ENCODE measurements at places on chromosomes 1 and 21.

- no peak for DNase-seq
Observed at GRCh38 chr1:224923726-224924125, 5.7 kb upstream of the DNAH14 start.

DNA sequence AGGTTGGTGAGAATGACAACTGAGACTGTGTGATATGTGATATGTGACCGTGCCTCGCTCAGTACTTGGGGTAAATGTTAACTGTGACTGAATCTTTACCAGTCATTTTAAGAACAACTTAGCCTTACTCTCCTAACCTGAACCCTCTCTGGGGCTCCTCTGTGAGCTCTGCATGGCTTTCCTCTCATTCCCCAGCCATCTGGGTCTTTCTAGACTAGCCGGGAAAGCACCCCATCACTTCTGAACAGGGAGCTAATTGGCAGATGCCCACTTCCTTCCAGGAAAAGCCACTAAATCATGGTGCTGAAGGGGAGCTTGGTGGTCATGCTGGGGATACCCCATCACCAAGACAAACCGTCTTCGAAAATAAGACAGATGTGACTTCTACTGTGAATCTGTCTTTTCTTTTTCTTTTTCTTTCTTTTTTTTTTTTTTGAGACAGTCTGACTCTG is 16.5 kb upstream of the FOXO6 start:
- no peak for DNase-seq

DNA sequence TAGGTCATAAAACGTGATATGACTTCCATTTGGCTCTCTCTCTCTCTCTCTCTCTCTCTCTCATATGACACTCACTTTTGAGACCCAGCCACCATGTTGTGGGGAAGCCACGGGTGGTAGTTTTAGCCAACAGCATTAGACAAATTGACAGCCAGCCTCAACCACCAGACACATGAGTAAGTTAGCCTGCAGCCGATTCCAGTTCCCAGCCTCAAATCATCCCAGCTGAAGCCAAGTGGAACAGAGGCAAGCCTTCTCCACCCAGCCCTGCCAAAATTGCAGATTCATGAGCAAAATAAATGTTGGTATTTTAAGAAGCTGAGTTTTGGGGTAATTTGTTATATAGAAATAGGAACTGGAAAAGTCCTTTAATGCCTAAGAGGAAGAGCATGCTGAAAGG is 98.0 kb upstream of the DNAH14 start:
- DNase-seq = no peak

DNA sequence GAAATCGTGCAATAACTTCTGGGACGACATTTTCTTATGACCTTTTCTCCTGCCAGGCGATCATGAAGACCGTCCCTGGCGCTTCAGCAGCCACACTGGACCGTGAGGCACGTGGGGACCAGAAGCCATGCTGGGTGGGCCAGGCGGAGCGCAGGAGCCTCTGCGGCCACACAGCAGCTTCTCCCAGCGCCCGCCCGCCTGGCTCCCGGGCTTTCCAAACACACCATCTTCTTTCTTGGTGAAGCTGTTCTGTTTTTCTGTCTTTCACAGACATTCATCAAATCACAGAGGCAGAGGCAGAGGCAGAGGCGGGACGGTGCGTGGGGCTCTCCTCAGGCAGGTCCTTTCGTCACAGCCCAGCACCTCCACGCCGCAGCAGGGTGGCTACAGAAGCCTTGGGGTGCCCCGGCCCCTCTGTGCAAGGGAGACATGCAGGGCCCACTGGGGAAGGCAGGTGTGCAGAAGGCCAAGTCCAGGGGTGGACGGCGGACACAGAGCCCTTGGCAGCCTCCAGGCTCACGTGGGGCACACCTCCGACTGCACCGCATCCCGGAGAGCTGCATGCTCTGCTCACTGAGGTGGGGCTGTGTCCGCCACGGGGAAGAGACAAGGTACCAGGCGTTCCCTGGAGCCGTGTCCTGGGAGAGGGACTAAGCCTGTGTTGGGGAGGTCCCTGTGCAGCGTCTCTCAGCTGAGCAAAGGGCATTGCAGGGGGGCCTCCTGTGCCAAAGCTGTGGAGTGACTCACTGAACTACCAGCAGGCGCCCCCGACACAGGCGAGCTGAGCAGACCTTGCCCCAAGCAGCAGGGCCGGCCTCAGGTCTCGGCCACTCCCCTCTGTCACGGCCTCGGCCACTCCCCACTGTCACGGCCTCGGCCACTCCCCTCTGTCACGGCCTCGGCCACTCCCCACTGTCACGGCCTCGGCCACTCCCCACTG is 2.6 kb upstream of the TMEM240 start:
- no peak for DNase-seq

- no peak for DNase-seq
Observed at GRCh38 chr1:26391450-26391849, 18.9 kb upstream of the ZNF683 start.

- no peak for DNase-seq
Observed at GRCh38 chr1:185388346-185388745, 71.3 kb upstream of the IVNS1ABP start.

- DNase-seq = no peak
Observed at GRCh38 chr21:41973861-41974751, 20.3 kb upstream of the C2CD2 start.

All from SJSA1 (cell line).